Vagina (tissue), 2 donors: ENCODE measurements at places on chromosomes 16 and 17.

- no peaks in the 10 kb centered on the region for H3K36me3 ChIP-seq
- no peak overlapping the region for H3K4me3 ChIP-seq
- H3K4me1 ChIP-seq: peaks cover 33% of the 10 kb centered on the region
- peak overlapping the region; percentile 53 for H3K27ac ChIP-seq
- no peak for DNase-seq
Measured at GRCh38 chr16:15810949-15811348, 45.9 kb downstream of the MYH11 start.

DNA sequence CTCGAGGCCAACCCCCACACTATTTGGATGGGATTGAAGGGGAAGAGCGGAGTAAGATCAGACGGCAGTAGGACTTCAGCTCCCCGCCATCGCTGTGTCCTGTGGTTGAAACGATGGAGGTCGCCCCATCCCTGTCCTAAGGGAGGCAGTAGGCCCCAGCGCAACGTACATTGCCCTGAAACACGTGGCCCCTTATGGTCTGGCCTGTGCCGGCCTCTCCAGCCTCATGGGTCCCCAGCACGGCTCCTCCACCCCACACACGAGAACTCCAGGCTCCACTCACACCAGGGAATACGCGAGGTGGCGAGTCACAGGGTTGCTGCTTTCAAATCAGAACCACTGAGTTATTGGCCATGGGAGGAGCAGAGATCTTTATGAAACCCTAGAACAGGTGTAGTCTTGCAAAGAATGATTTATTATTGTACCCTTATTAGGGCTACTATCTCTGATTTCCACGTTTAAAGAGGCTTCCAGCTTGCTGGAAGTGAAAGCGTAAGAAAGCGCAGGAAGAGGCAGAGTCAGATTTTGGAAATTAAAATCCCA, 669 bp upstream of the DCTPP1 start:
- H3K27ac ChIP-seq: peak overlapping the region; percentile 31
- H3K4me3 ChIP-seq: peak overlapping the region; percentile 79
- no peak for DNase-seq
- H3K27me3 ChIP-seq: no peaks in the 10 kb centered on the region
- H3K36me3 ChIP-seq: no peaks in the 10 kb centered on the region
- H3K4me1 ChIP-seq: peaks cover 21% of the 10 kb centered on the region

GRCh38 chr16:260326-260725, 15.4 kb downstream of the RGS11 start:
- DNase-seq: no peak
- H3K4me1 ChIP-seq: no peaks in the 10 kb centered on the region
- no peaks in the 10 kb centered on the region for H3K27me3 ChIP-seq
- H3K4me3 ChIP-seq: no peak overlapping the region
- no peaks in the 10 kb centered on the region for H3K36me3 ChIP-seq

DNA sequence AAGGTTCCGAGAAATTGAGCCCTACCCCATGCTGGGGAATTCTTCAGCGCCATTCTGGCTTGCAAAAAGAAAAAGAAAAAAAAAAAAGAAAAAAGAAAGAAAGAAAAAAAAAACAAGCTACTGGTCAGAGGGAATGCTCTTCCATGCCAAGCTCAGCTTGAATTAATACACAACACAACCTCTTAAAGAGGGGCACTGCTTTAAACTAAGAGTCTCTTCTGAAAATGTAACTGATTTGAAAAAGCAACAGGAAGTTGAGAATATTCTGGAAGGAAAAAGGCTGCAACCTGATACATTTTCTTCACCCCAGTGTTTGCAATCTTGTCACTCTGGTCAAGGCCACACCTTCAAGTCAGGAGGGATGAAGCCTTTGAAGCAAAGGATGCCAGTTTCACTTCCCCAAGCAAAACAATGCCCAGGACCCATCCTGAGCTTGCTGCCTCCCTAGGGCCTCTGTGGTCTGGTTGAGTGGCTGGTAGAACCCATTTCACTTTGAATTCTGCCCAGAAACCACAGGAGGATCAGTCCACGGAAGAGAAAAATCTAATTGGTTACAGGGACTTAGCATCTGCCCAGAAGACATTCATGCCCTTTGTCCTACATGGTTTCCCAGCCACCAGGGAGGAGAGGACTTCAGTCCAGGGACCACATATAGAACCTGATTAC, 389.7 kb downstream of the SOX9 start:
- H3K27me3 ChIP-seq: no peaks in the 10 kb centered on the region
- no peak overlapping the region for H3K27ac ChIP-seq
- H3K36me3 ChIP-seq: no peaks in the 10 kb centered on the region
- no peak overlapping the region for H3K4me3 ChIP-seq
- DNase-seq: no peak

DNA sequence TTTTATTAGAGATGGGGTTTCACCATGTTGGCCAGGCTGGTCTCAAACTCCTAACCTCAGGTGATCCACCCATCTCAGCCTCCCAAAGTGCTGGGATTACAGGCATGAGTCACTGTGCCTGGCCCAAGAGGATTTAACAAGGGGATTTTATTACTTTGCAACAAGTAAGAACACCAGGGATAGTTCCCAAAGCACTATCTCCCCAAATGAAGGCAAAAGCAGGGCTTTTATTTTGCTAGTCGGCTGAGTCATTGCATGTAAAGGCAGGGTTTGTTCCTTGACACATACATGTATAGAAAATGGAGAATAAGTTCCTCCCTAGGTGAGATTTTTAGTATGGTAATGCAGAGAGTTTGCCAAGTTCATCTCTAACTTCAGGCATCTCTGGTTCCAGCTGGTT, 24.0 kb downstream of the REXO5 start:
- H3K4me3 ChIP-seq: no peak overlapping the region
- no peaks in the 10 kb centered on the region for H3K36me3 ChIP-seq
- H3K27me3 ChIP-seq: no peaks in the 10 kb centered on the region
- H3K27ac ChIP-seq: peak overlapping the region; percentile 6

- H3K36me3 ChIP-seq: no peaks in the 10 kb centered on the region
- no peak for DNase-seq
- H3K4me3 ChIP-seq: no peak overlapping the region
- no peaks in the 10 kb centered on the region for H3K27me3 ChIP-seq
Measured at GRCh38 chr16:58459344-58460218, 40.4 kb upstream of the NDRG4 start.

DNA sequence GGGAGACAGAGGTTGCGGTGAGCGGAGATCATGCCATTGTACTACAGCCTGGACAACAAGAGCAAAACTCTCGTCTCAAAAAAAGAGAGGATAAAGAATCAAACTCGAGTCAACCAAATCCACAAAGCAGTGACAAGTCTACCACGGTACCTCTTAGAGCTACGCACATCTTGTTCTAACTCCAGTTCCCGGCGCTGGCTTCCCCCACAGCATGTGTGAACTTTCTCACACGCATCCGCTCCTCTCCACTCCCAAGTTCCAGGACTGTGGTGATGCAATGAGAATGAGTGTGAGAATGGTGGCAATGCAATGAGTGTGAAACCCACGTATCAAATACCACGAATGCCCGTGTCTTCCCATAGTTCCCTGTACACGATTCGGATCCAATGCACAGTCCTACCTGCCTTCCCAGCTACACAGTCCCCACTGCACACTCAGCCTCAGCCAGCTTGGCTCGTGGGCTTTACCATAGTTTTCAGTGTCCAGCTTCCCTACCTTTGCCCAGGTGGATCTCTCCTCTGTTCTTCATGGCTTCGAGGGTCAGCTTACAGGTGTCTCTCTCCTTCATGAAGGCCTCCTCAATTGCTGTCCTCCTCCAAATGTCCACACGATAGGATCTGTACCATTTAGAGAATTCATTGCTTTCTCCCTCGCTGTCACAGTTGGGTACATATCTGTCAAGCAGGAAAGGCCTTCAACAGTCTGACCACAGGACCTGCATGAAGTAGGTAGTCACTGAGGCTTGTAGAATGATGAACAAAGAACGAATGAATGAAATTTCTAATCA, 9.2 kb upstream of the P2RX5 start:
- H3K27me3 ChIP-seq: no peaks in the 10 kb centered on the region
- no peaks in the 10 kb centered on the region for H3K36me3 ChIP-seq
- no peak overlapping the region for H3K4me3 ChIP-seq
- no peaks in the 10 kb centered on the region for H3K4me1 ChIP-seq

- H3K4me3 ChIP-seq: no peak overlapping the region
- DNase-seq: no peak
- H3K27ac ChIP-seq: no peak overlapping the region
- H3K4me1 ChIP-seq: no peaks in the 10 kb centered on the region
Measured at GRCh38 chr16:189604-190186, 9.4 kb downstream of the HBQ1 start.

DNA sequence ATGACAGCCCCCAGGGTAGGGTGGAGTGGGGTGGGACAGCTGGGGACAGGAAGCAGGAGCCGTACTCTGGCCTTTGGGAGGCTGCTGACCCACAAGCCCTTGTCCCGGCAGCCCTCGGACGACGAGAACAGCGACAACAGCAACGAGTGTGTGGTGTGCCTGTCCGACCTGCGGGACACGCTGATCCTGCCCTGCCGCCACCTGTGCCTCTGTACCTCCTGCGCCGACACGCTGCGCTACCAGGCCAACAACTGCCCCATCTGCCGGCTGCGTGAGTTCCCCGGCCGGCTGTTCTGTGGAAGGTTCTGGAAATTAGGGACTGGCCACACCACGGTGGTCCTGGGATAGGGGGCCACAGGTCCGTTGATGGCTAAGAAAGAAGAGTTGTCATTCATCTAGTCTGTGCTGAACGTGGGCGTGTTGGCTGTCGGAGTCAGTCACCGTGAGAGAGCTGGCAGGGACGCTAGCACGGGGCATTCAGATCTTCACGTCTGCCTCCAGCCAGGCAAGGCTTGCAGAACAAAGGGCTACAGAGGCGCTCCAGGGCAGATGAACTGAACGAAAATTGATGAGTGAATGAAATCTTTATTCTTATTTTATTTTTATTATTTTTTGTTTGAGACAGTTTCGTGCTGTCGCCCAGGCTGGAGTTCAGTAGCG, 19.8 kb upstream of the NUDT16L1 start:
- no peak for DNase-seq
- no peaks in the 10 kb centered on the region for H3K27me3 ChIP-seq

GRCh38 chr17:77681861-77682260, 276.6 kb upstream of the TNRC6C start:
- H3K4me3 ChIP-seq: no peak overlapping the region
- no peaks in the 10 kb centered on the region for H3K36me3 ChIP-seq
- no peaks in the 10 kb centered on the region for H3K4me1 ChIP-seq
- no peak overlapping the region for H3K27ac ChIP-seq
- DNase-seq: no peak

- H3K4me3 ChIP-seq: no peak overlapping the region
- H3K27ac ChIP-seq: no peak overlapping the region
- H3K27me3 ChIP-seq: no peaks in the 10 kb centered on the region
Measured at GRCh38 chr16:65281586-65281985, 159.7 kb upstream of the CDH11 start.

- H3K27ac ChIP-seq: peak within 1 kb of the TSS; percentile 96
- H3K27me3 ChIP-seq: no peaks in the 10 kb centered on the region
- DNase-seq: peak; percentile 95
- no peaks in the 10 kb centered on the region for H3K36me3 ChIP-seq
- H3K4me1 ChIP-seq: peaks cover 22% of the 10 kb centered on the region
Measured at GRCh38 chr17:28598799-28599310, at the start of gene SPAG5. TSS of gene SPAG5 (minus strand) at chr17:28599025. CDS start at chr17:28598946, 79 bp downstream.
